Stimulated activated CD4-positive, alpha-beta T cell treated with anti-CD3 and anti-CD28 coated beads, Interleukin-1b, Interleukin-23, amount 100 ng/mL, for 4 hours (primary cell): ENCODE measurements at places on chromosomes 7 and 10.

DNA sequence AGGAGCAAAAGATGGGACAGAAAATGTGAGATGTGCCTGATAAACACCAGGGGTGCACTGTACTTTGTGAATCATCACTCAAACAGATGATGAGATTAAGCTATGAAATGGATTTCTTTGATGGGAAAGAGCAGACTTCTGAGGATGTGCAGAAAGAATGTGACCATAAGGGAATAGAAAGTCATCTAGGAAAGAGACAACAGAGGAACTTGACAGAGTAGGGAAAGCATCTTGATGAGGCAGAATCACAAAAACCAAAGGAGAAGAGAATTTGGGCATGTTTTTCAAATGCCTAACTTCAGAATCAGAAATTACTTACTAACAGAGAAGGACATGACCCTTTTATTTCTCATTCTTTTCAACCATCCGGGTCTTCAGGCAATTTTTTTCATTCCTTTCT lies 82.4 kb upstream of the LRRTM3 start:
- DNase-seq, result no peak

GRCh38 chr7:77321300-77321699 lies 94.8 kb downstream of the GSAP start:
- no peak for DNase-seq

DNA sequence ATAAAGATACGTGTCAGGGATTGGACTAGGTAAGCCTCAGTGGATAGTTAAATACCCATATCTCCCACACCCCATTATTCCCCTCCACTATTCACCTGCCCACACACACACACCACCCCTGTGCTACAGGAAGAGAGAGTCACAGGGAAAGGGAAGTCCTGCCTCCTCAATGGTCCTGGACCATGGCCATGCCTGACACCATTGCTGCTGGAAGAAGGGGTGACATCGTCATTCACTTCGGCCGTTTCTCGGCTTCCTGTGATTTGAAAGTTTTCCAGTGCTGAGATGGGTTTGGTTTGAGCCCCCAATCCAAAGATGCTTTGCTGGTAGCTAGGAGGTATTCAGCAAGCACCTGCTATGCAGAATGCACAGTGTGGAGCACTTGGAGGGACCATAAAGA lies 18.5 kb downstream of the PRKAG2 start:
- no peak for DNase-seq

- no peak for DNase-seq
Measured at GRCh38 chr10:76297358-76297757, 865.9 kb downstream of the LRMDA start.

DNA sequence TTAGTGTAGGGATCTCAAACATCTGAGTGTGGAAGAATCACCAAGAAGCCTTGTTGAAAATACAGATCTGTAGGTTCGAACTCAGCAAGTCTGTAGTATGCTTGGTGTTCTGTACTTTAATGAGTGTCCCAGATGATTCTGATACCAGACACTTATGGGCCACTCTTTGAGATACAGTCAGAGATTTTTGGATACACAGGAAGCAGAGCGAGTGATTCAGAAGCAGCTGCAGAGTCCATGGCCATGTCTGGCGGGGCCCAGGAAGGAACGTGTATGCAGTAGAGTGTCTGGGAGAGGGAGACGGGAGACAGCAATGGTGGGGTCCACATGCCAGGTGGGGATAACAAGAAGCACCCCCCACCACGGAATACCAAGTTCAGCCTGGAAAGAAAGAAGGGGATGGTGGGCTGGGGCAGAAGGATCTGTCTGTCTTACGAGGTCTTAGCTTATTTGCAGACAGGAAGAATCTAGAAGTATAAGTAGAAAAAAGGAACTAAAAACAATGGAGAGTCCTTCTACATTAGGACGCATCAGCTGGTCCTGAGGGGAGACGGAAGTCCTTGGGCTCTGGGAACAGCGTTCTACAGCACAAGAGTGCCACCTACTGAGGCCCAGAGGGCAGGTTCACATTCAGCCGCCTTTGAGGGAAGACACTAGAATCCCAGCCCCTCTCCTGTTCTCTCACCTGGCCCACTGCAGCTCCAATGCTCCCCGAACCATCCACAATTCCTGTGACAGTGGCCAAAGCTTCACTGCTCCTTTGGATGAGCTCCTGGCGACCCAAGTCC lies 55.4 kb downstream of the SLC37A3 start:
- no peak for DNase-seq

GRCh38 chr10:47020471-47020870 lies 109.2 kb downstream of the PTPN20 start:
- no peak for DNase-seq

DNA sequence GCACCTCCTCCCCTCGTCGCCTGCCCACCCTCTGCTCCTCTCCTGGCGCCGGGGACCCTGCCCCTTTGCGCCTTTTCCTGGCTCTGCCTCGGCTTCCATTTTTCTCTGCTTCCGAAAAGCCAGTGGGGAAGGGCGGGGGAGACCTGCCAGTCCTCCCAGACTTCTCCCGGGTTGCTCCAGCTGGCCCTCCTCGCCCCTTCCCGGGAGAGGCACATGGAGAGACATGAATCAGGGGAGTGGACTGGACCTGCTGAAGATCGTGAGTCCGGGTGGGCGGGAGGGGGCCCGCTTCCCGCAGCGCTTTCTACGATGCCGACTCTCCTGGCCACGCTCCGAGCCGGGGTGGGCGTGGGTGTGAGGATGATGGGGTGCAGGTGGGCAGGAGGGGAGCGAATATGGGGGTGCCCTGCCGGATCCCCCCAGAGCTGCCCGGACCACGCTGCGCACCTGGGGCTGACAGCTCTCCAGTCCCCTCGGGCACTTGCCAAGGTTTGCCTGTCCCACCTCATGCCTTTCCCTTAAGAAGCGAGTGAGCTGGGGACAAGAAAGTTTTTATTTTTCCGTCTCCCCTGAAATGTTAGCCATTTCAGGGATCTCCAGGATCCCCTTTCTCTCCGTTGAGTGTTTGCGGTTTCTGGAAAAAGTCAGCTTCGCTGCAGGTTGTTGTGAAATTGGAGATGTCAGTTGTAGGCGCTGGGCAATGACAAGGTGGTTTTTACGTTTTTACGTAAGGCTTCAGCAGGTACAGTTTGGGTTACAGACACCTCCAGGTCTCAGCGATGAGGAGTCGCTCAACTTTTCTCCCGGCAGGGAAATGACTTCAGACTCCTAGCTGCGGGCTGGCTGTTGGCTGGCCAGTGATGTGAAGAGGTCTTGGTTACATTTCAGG lies 977 bp downstream of the CACNB2 start:
- no peak for DNase-seq

- no peak for DNase-seq
Measured at GRCh38 chr10:48607356-48608278, 2.7 kb upstream of the ARHGAP22 start.
